NCI-H1436 treated with DMSO at 0.1 percent for 48 hours (cell line): ENCODE measurements at places on chromosomes 6 and 20.

DNA sequence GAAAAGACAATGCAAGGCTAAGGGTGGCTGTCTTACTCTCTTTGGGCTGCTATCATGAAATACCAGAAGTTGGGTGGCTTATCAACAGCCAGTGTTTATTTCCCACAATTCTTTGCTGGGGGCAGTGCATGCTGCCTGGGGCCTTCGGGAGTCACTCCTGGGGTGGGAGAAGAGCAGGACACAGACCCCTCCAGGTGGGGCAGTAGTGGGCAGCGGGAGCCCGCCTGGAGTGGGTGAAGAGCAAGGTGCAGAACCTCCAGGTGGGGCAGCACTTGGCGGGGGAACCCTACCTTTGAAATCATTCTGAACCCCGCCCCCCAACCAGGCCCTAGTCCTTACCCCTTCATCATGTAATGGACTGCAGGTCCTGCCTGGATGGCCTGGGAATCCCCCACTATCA, 69.6 kb upstream of the THBS2 start:
- no peak for DNase-seq

DNA sequence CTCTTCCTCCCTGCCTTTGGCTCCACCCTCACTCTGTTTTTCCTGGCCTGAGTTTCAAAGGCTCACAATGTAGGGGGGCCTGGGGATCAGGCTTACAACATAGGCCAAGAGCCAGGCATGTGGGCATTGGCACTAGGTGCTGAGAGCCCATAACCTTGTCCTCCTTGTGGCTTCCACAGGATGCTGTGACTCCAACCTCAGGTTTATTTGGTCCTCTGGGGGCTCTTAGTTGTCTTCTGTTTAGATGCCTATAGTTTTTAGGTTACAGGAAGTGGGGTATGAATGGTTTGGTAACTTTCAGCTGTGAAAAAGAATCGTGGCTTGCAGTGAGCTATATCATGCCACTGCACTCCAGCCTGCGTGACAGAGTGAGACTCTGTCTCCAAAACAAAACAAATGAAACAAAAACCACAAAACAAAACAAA, 25.6 kb downstream of the MMP24 start:
- DNase-seq = no peak

DNA sequence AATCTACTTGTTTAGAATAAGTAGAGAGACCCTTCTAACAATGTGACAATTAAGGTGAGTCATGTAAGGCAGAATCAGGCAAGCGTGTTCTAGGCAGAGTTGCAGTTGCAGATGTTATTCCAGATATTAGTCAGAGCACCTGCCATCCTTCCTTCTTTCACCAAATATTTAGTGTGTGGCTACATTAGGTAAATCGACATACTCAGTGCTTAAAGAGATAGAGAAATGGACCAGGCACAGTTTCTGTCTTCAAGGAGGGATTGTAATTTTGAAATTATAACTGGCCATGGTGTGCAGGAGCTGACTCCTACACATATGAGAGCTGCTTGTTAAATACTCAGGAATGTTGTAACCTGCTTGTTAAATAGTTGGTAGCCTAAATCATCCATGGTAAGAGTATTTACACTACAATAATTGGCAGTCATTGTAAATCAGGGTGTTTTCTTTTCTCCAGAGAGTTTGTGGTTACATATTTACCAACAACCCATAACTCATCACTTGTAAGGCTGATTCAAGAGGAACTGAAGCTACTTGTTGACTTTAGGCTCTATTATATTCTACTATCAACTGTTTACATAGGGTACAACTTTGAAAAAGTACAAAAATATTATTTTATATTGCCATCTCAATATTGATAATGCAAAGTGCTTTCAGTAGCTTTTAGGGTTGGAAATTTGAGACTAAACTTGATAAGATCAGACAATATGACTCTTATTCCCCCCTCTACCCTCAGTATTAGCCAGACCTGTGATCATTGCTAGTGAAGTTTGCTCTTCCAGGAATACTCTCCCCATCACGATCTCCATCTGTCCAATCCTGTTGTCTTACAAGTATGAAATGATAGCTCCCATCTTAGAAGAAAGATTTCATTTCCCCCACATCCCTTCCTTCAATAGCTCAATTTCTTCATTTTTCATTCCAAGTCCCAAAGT, 607.1 kb downstream of the COL12A1 start:
- DNase-seq = no peak

- DNase-seq = peak; percentile 25
These were observed 30.9 kb downstream of the ANGPT4 start for GRCh38 chr20:884983-885952.

- DNase-seq = no peak
These were observed 53.1 kb upstream of the TGM3 start for GRCh38 chr20:2242678-2243077.

- DNase-seq = no peak
These were observed 103.6 kb upstream of the KCNK16 start for GRCh38 chr6:39426073-39426456.

DNA sequence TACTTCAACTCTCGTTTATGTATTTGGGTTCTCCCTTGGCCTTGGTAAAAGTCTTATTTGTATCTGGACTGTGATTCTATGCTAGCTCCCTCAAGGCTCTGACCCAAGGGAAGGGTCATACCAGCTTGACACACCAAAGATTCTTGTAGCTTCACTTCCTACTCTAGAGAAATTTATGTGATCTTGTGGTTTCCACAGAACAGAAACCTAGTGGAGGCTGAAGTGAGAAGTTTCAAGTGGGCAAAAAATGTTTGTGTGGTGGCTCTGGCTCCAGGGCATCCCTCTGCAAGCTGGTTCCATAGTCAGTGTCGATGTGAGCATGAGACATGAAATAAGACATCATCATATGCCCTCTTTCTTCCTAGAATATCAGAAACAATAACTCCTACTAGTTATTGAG, 48.1 kb upstream of the TNFRSF21 start:
- no peak for DNase-seq

- no peak for DNase-seq
These were observed 16.7 kb upstream of the TFAP2A start for GRCh38 chr6:10431423-10432164.

- no peak for DNase-seq
These were observed 10.6 kb downstream of the NOL4L start for GRCh38 chr20:32574296-32575226.

DNA sequence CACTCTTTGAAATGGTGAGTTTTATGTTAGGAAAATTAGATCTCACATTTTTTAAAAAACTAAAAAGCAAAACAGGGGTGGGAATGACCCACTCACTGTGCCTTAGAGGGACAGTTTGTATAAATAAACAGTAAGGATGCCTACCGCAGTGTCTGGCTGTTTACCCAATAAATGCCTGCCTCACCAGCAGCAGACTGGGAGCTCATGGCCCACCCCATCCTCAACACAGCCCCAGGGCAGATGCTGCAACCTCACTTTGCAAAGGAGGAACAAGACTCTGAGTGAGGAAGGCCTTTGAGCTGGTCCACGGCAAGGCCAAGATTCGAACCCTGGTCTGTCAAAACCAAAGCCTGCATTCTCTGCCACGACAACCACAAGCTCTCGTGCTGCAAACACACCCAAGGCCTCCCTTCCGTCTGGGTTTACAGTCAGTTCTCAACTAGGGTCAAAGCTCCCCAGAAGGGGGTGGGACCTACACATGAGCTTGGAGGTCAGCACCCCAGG, 77.8 kb downstream of the BMP7 start:
- DNase-seq = no peak

GRCh38 chr6:136921381-136921935, 643 bp upstream of the SLC35D3 start:
- no peak for DNase-seq

GRCh38 chr6:25327432-25327831, 48.3 kb downstream of the CARMIL1 start:
- no peak for DNase-seq

DNA sequence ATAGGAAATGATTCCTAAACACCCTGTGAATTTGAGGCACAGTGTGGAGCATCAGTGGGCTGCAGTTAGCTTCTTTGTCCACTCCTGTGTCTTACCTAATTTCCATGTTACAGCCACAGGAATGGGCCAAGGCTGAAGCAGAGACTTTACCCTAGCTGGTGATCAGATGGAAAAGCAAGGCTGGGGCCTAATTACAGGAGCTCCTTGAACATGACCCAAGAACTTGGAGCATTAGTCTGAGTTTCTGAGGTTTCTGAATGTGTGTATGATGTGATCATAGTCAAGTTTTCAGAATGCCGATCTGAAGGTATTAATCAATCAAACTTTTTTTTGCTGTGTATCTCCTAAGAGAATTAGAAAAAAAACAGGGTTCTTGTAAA, 18.0 kb downstream of the HECA start:
- no peak for DNase-seq

GRCh38 chr6:168134560-168135201, 55.7 kb upstream of the FRMD1 start:
- no peak for DNase-seq

- no peak for DNase-seq
These were observed 40.0 kb upstream of the CLDN20 start for GRCh38 chr6:155223646-155224451.

GRCh38 chr20:5180933-5181332, 54.1 kb downstream of the CDS2 start:
- no peak for DNase-seq

DNA sequence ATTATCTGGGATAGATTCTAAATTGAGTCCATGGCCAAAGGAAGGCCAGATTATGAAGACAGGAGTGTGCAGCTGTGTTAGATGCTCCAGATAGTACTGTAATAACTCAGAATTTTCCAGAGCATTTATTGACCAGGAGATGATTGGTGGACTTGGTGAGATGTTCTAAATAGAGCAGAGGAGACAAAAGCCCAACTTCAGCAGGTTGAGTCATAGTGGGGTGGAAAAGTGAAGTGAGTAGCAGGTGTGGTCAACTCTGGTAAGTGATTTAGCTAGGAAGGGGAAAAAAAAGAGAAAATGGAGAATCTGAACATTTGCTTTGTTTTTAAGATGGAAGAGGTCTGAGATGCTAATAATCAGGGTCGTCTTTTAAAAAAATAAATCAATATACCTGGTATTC, 227.4 kb downstream of the TMEM200A start:
- DNase-seq = no peak

- DNase-seq = no peak
These were observed 12.1 kb downstream of the SSR1 start for GRCh38 chr6:7300926-7301325.

DNA sequence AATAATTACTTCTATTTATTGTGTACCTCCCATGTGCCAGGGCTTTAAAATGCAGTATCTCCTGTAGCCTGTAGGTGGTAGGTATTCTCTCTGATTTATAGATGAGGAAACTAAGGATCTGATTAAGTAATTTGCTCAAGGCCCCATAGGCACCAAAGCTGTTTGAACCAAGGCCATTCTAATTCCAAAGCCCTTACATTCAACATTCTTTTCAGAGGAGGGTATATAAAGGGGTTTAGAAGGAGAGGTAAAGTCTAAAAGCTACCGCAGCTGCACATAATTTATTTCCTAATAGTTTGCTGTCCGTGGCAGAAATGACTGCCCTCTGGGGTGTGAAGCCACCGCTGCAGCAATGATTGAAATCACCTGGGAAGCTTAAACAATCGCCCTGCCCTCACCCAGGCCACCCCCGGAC, 95.0 kb upstream of the FAM8A1 start:
- no peak for DNase-seq

GRCh38 chr6:733431-734219, 40.7 kb upstream of the EXOC2 start:
- no peak for DNase-seq

DNA sequence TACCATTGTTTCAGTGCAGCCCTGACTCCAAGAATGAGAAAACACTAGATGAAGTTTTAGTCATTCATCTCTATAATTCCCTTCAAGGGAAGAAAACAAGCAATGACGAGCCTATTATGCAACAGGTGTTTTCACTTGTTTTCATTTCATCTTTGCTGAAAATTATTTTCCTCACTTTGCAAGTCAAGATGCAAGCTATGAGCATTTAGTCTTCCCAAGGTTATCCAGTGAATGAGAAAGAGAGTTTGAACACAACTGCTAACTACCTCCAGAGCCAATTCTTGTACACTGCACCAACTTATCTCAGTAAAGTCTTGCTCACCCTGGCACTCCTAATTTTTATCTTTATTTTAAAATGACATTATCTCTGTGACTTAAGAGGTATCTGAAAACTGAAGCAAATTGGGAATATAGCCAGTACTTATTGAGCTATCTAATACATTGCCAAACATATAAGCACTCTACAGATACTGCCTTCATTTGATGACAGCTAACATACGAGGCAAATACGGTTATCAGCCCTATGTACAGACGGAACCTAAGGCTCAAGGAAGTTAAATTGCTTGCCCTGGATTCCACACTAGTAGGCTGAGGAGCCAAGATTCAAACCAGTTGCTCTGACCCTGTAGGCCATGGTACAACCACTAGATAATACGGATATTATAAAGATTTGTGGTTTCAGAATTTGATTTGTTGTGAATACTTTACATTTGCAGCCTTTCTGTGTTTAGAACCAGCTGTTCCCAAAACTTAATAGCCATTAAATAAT, 36.8 kb downstream of the MOXD1 start:
- DNase-seq = no peak

DNA sequence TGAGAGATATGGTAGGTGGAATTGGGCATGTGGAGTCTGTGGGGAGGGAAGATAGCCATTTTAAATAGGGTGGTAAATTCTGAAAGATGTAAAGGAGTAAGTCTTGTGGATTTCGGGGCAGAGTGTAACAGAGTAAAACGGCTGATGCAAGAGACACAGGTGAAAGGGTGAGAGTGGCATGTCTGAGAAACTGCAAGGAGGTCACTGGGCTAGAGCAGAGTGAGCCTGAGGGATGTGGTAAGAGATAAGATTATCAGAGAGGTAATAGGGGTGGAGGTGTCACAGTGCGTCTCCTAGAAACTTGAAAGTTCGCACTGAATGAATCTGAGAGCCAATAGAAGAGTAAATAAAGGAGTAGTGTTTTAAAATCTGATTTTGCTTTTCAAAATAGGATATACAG, 308.1 kb downstream of the EPM2A start:
- no peak for DNase-seq

GRCh38 chr20:44142413-44142812, 44.6 kb downstream of the JPH2 start:
- DNase-seq = no peak

DNA sequence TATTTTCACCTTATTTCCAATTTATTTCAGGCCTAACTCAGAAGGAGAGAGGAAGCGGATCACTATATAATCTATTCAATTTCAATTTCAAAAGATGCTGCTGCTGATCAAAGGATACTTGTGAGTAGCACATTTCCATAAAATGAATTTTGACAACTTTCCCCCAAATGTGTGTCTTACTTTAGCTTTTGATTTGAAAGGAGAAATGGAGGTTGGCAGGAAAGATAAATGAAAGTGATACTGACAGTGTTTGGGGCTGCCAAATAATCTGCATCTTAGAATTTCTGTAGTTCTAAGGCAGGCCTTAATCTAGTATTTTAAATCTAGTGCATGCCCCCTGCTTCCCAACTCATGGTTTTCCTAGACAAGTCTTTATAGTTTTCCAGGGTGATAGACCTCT, 535.4 kb downstream of the DOK5 start:
- no peak for DNase-seq

GRCh38 chr6:54010340-54011276, 100.6 kb upstream of the MLIP start:
- DNase-seq = no peak

- DNase-seq = no peak
These were observed 107.3 kb upstream of the SNX9 start for GRCh38 chr6:157715728-157716164.
